NK-92 treated with Interleukin-12 subunit alpha and Interleukin-12 subunit beta, amount 100 ng/mL, for 24 hours (cell line): ENCODE measurements at places on chromosomes 4 and X.

DNA sequence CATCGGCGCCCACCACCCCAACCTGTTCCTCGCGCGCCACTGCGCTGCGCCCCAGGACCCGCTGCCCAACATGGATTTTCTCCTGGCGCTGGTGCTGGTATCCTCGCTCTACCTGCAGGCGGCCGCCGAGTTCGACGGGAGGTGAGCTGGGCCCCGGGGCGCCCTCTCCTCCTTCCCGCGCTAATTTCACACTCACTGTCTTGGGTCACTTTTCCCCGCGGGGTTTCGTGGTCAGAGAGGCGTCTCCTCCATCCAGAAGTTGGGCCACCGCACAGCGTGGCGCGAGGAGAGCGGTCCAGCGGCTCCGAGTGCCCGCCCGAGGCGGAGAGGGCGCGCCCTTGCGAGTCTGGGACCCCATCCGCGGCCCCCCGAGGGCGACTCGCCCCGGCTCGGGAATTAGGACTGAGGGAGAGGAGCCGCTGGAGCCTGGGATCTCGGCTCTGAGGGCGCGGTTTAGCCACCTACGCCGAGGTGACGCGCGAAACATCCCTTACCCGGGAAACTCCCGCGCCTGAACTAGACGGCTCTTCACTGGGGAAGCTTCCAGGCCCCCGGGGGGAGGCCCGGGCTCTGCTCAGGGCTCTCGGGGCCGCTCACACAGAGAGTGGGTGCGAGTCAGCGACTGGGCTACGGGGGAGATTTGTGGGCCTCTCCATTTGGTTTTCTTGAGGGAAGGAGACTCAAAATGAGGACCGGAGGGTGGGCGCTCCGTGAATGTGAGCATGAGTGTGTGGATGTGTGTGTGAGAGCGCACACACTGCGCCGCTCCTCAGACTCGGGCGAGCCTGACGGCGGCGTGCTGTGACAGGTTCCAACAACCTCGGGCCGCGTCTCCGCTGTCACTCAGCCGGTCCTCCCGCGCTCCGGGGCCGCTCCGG, 551 bp downstream of the NPNT start:
- no peak for DNase-seq

GRCh38 chr4:31620476-31620875, 900.3 kb downstream of the PCDH7 start:
- DNase-seq: no peak

GRCh38 chrX:134623293-134624045, 34.8 kb downstream of the PLAC1 start:
- no peak for DNase-seq

- DNase-seq: no peak
These were observed 7.6 kb upstream of the SLC2A9 start for GRCh38 chr4:10028910-10029309.

DNA sequence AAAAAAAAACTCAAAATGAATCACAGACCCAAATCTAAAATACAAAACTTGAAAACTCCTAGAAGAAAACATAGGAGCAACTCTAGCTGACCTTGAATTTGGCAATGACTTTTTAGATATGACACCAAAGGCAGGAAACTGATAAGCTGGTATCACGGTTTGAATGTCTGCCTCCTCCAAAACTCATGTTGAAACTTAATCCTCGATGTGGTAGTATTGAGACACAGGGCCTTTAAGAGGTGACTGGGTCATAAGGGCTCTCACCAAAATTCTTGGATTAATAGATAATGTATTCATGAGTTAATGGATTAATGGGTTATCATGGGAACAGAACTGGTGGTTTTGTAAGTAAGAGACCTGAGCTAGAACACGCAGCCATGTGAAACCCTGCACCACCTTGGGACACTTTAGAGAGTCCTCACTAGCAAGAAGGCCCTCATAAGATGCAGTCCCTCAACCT, 40.5 kb downstream of the FRYL start:
- no peak for DNase-seq

GRCh38 chr4:38660838-38661237, 3.2 kb upstream of the KLF3 start:
- no peak for DNase-seq

DNA sequence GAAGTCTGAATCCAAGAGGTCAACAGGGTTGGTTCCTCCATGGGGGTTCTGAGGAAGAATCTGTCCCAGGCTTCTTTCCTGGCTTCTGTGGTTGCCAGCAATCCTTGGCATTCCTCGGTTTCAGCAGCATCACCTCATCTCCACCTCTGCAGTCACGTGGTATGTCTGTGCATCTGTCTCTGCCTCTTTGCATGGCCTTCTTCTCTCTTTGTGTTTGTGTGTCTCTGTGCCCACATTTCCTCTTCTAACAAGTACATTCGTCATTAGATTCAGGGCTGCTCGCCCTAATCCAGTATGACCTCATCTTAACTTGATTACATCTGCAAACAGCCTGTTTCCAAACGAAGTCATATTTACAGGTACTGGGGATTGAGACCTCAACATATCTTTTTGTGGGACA, 114.0 kb downstream of the BCOR start:
- DNase-seq: no peak

- no peak for DNase-seq
These were observed 561.5 kb downstream of the ANKRD50 start for GRCh38 chr4:124151031-124151430.

- DNase-seq: no peak
These were observed 16.3 kb downstream of the CD99 start for GRCh38 chrX:2707334-2707760.

DNA sequence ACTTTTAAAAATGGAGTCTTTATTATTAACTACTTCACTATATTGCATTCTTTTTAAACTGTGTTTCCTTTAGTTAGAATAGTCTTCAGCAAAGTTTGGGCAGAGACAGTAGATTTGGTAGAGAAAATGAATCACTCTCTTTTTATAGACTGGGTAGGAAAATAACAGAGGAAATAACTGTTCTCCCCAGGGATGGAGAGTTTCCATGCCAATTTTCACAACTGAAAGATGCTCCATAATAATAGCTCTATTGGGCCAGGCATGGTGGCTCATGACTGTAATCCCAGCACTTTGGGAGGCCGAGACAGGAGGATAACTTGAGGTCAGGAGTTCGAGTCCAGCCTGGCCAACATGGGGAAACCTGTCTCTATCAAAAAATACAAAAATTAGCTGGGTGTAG, 13.1 kb downstream of the HSD17B13 start:
- no peak for DNase-seq

DNA sequence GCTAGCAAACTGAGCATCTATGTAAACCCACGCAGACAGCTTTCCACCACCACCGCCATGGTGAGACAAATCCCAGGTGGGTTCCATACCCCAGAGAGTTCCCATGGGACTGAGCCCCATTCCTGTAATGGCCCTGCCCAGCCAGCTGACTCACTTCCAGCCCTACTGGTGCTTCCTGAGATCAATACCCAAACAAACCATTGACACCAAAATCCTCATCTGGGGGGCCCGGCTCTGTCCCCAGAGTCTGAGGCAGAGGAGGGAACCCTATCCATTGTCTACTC, 30.1 kb upstream of the JAKMIP1 start:
- DNase-seq: no peak

GRCh38 chr4:113955411-113955810, 24.0 kb downstream of the ARSJ start:
- no peak for DNase-seq

DNA sequence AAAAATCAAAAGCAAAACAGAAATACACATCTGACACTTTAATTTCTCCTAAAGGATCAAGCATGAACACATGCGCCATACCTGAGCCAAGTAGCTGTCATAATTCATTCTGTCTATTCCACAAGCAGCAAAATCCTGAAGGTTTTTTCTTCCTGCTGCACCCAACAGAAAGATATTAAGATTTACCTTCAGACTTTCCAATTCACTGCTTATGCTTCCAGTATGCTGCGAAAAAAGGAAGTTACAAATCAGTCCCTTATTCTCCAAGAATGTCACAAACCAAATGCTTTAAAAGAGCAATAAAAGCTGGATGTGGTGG, 29.2 kb upstream of the FGFBP2 start:
- DNase-seq: no peak

DNA sequence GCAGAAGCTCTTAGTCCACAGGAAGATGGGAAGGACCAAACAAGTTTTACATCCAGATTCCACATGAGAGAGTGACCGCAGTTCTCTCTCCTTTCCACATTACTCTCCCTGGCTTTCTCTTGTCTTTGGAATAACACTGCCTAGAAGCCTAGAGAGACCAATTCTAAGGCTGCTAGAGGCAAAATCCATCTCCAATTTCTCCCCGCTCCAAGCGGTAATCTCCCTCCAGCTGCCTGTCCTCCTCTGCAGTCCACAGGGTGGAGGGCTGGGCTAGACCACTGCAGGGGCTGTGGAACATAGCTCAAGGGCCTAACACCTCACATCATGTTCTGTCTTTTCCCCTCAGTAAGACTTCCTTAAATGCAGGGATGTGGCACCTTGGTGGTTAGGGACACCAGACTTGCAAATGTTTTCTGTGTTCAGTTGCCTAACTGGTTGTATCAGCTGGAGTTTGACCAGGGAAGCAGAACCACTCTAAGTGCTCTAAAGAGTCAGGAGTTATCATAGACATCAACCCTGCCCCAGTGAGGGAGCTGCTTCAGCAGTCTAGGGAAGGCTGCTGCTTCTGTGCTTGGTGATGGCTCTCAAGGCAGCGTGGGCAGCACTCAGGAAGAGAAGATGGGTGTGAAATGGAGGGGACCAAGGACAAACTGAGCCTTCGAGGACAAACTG, 423.1 kb downstream of the BCOR start:
- DNase-seq: no peak

- no peak for DNase-seq
These were observed 5.8 kb downstream of the WAS start for GRCh38 chrX:48689208-48689920.

DNA sequence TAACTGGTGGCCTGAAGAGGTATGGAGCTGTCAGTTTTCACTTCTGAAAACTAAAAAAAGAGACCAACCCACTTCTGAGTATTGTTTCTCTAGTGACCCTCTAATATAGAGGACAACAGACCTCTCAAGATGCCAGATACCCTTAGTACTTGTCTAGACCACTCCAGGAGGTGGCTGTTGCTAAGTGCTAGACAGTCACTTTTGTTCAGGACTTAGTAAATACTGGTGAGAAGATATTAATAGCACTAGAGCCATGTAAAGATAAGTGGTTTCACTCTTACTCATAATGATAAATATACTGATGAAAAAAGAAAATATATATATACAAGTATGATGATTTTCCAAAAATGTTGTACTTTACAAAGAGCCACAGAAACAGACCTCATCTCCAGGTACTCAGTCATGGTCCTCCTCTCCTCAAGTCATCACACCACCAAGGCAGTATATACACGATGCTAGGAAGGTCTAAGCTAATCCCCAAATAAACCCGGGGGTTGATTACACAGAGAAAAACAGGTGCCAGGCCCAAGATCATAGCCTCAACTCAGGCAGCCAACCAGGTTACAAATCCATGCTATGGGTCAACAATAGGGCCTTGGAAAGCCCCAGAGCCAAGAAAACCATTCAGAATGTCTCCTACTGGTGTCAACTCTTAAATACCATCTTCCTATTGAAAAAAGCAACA, 66.9 kb downstream of the ARHGEF9 start:
- DNase-seq: no peak

DNA sequence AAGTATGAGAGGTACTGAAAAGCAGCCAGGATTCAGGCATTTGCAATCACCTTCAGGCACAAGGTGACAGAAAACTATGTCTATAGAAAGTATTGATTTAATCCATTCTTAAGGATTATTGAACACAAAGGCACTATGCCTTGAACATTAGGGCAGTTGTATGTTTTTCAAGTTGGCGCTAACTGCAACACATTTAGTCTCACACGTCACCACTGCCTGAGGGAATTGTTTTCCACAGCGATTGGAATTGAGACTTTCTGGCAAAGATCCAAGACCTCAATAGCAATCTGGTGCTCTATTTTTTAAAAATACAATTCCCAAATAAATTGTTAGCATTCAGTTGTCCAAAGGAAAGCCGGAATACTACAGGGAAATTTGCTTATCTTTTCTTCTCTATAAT, 52.7 kb upstream of the FTHL17 start:
- no peak for DNase-seq

DNA sequence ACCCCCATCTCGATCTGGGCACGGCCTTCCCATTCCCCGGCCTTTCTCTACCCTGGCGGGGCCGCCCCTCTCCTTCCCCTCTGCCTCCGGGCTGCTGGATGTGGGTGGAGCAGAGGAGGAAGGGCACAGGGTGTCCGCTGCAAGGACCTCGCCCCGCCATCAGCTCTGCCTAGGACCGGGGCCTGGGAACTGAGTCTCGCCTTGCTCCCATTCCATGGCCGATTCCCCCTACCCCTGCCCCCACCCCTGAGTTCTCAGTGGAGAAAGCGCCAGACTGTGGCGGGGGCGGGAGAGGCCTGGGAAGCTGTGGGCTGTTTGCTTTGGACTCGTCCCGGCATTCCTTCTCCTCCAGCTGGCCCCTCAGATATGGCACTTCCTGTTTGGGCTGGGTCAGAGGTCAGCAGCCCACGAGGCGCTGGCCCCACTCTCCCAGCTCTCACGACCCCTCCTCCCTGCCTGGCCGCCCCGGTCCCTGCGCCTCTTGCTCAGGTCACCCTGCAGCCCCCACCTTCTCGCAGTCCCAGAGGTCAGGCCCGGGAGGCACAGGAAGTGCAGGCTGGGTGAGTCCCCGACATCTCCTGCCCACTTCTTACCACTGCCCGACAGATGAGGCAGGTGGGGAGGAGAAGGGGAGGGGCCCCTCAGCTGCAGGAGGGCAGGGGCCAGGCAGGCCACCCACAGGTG, 6.4 kb upstream of the BGN start:
- DNase-seq: no peak

DNA sequence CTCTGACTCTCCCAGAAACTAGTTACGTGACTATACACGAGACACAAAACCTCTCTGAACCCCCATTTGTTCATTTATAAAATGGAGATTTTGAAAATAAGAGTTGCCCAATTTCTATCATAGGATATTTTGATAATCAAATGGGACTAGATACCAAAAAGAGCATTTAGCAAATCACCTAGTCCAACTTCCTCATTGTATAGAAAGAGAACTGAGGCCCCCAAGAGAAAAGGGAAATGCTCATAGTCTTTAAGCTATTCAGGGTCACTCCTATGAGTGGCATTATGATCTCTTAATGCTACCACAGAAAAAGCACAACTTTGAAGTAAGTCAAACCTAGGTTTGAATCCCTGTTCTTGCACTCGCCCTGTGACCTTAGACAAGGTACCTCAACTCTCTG, 62.7 kb downstream of the BMP15 start:
- no peak for DNase-seq

DNA sequence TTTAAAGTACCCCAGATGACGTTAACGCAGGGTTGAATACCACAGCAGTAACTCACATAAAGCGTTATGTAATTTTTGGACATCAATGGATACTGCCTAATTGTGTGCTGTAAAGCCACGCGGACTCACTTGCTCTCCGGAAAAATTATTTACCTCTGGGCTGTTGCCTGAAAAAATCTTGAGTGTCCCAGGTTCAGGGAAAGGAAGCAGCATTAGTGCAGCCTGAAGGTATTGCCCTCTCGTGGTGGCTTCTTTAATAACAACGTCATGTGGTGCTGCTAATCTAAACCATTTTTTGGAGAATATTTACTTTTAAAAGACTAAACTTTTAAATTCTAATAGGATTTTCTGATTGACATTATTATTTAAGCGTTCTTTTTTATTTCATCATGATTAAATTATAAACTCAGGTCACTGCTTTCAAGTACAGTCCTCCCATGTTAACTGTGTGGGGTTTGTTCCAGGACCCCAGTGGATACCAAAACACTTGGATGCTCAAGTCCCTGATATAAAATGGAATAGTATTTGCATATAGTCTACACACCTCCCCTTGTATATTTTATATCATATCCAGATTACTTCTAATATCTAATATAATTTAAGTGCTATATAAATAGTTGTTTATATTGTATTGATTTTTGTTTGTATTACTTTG, 384.8 kb downstream of the FAM133A start:
- no peak for DNase-seq
